ENCODE measurements at places on chromosomes 3 and 15.

DNA sequence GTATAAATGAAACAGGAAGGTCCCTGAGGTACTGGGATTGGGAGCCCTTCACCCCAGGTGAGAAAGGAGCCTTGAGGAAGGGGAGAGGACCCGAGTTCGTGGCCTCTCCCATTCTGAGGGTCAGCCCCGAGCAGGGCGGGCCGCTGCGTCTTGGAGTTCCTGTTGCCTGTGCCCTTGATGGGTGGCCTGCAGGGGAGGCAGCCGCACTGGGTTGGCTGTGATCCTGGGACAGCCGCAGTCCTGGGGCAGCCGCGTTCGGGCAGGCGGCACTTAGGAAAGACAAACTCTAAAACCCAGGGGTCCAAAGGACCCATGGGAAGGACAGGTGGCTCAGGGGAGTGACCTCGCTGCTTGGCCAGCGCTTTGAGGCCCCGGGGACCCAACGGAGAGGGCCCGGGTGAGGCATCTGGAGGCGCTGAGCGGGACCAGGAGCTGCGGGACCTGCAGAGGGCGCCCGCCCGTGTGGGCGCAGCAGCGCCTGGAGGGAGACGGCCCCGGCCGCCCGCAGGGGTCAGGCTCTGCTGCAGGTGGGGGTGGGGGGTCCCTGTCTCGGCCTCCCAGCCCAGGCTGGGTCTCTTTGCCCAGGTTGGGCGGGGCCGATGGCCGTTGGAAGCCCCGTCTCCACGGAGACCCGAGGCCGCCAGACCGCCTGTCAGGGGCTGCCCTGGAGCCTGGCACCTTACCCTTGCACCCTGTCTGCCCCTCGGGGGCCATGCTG lies 65.1 kb downstream of the HMCES start:
- DNase-seq: no peak

DNA sequence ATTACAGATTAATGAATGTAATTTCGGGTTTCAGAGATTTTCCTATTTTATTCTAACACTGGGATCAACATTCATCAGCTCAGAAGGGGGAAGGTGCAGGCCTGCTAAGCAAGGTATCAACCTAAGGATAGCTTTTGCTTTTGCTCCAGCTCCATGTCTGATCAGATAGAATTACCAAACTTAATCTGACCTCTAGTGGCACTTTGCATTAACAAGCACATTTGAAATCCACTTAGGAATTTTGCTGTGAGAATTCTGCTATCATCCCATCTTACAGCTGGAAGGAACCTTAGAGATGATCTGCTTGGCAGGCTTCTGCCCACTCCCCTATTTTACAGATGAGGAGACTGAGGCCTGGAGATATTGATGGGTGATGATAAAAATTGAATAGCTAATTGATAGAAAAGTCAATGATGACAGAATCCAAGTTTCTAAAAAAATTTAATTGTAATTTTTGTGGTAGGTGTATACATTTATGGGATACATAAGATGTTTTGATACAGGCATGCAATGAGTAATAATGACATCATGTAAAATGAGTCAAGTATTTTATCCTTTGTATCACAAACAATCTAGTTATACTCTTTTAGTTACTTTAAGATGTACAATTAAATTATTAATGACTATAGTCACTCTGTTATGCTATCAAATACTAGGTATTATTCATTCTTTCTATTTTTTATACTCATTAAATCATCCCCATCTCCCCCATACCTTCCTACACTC lies 209.2 kb upstream of the ZPLD1 start:
- no peak for DNase-seq

- DNase-seq: no peak
These were observed 120.2 kb downstream of the EPHA3 start for GRCh38 chr3:89227634-89228033.

DNA sequence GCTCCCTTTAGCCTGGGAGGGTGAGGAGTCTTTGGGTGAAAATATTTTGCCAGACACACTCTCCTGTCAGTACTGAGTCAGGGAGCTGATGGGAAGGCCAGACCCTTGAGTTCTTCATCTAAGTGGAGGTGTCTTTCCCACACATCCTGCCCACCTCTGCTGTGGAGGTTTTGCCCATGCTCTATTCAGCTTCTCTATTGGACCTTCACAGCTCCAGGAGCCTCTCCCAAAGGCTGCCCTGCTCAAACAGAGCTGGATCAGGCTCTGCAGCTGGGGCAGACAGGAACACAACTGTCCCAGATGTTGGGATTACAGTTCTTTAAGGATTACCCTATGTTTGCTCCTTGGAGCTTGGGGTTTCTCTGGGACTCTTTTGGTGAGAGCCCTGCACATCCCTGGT lies 77.9 kb downstream of the SPSB4 start:
- no peak for DNase-seq

GRCh38 chr3:186624598-186624997 lies 11.7 kb downstream of the AHSG start:
- no peak for DNase-seq

DNA sequence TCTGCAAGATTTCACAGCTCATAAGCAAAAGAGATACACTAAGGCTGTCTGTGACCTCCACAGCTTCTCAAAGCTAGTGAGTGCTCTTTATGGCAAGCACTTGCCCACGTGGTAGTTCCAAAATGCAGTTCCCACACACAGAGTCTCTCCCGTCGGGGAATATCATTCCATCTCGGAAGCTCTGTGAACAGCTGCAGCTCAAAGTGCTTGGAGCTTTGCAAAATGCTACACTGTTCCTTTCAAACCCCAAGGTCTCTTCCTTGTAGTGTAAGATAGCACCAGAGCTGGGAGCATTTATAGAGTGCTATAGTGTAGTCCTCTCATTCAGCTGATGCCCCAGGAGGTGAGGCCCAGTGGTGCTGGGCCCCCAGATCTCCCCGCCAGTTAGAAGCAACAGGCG lies 36.1 kb downstream of the ST6GAL1 start:
- no peak for DNase-seq

GRCh38 chr3:125608419-125608818 lies 13.1 kb upstream of the OSBPL11 start:
- no peak for DNase-seq

- no peak for DNase-seq
These were observed 493.9 kb upstream of the RASGRP1 start for GRCh38 chr15:39058351-39059131.

GRCh38 chr15:80578206-80578595 lies 116.9 kb upstream of the ABHD17C start:
- no peak for DNase-seq

DNA sequence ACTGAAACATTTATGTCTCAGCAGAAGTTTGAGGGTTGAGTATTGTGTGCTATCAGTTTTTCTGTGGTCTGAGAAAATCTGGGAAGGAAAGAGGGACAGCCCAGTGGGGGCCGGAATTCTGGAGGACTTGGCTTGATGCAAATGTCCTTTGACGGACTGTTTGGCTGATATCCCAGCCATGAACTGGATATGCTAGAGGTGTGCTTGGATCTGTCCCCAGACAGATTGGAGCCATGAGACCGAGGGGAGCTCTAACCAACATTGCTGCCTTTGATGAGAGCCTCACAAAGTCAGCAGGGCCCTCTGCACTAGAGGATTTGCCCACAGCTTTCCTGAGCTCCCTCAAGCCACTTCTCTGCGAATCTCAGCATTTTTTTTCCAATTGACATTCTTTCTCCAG lies 405.6 kb downstream of the NTRK3 start:
- no peak for DNase-seq

GRCh38 chr3:118110211-118110610 lies 924.4 kb downstream of the IGSF11 start:
- no peak for DNase-seq

DNA sequence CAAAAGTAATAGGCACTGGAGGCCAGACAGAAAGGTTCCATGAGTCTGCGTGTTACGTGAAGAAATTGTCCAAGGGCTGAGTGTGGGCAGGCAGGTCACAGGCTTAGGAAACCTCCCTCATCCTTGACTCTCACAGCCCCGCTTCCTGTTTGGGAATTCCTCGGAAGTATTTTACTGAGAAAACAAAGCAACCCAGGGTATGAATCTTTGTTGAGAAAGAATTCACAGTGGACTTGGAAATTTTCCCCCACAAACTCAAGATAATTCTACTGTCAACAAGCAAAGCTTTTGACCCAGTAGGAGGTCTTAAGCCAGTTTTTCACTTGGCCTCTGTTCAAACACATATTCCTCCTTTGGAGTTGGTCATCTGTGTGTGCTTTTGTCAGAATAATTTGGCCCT lies 377.1 kb upstream of the TPM1 start:
- no peak for DNase-seq
